Sigmoid colon (tissue), 7 donors: ENCODE measurements at places on chromosomes 11 and 22. TPM values are rescaled to one million over a fixed set of nuclear protein-coding genes. Genes with fewer than 3 reads are reported as not detected.

The P2RY6 gene
- 2.5 TPM for total RNA-seq

The RASL10A gene
- 0.41 TPM for total RNA-seq

The TRPC6 gene
- 14.3 TPM for total RNA-seq

The CDHR5 gene
- not detected for total RNA-seq

The EMID1 gene
- total RNA-seq = 2.1 TPM

GRCh38 chr11:75429641-75429901 is 3.4 kb downstream of the KLHL35 start:
- no peak for DNase-seq

DNA sequence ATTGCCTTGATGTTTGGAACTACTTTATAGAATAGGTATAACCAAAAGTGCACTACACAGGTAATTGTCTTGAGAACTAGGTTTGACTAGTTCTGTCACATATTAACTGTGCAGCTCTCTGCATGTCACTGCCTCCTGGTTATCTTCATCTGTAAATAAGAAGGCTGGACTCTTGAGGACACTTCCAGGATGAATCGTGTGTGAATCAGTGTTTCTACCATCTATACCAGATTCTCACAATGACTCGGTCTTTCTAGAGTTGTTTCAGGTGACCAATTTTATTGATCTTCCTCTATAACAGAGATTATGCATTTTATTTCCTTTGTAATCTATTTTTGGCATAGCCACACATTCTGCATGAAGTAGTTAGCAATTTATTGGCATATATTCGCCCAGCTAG is 1181.0 kb upstream of the TENM4 start:
- no peak for DNase-seq

The OR51A7 gene
- not detected for total RNA-seq

The C1QTNF6 gene
- 1.6 TPM for total RNA-seq

DNA sequence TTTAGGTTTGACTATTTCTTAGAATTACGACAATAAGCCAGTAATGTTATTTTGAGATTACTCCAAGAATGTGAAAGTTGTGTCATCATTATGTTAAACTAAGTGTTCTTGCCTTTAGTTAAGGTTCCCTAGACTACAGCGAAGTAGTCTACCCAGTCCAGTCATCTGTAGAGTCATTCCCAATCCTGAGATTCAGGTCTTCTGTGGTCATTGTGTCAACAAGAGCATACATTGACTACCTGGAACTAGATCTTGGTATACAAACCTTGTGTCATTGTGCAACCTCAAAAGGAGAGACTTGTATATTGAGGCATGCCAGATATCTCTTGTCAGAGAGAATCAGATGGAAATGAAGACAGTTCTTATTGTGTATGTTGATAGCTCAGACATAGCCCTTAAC is 115.9 kb downstream of the ATM start:
- no peak for DNase-seq

The KRTAP5-1 gene
- not detected for total RNA-seq

The HORMAD2 gene
- total RNA-seq = not detected
